ENCODE measurements at places on chromosomes 4 and X.

- no peak for DNase-seq
Observed at GRCh38 chr4:160864253-160864652, 1299.5 kb downstream of the FSTL5 start.

- DNase-seq = no peak
Observed at GRCh38 chr4:39635023-39635422, 3.6 kb downstream of the SMIM14 start.

GRCh38 chr4:155376387-155377268 lies at the start of gene MAP9:
Gene MAP9 (minus strand): TSS chr4:155376965. CDS start chr4:155375850, 1,115 bp downstream.
- peak; percentile 68 for DNase-seq

DNA sequence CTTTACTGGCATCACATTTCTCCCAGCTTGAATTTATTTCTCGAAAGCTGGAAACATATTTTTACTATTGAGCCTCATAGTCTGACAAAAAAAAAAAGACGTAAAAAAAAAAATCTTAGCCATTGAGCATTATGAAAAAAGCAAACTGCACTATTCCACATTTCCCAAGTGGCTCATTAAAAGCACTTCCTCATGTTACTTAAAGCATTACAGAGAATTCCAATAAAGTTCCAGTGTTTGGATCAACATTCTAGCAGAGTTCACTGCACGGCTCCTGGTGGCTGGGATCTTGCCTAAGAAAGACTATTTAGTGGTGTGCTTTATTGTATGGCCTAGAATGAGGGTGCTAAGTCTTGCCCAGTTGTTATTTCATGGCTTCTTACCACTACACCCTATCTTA lies 476.2 kb downstream of the PPARGC1A start:
- peak; percentile 35 for DNase-seq

DNA sequence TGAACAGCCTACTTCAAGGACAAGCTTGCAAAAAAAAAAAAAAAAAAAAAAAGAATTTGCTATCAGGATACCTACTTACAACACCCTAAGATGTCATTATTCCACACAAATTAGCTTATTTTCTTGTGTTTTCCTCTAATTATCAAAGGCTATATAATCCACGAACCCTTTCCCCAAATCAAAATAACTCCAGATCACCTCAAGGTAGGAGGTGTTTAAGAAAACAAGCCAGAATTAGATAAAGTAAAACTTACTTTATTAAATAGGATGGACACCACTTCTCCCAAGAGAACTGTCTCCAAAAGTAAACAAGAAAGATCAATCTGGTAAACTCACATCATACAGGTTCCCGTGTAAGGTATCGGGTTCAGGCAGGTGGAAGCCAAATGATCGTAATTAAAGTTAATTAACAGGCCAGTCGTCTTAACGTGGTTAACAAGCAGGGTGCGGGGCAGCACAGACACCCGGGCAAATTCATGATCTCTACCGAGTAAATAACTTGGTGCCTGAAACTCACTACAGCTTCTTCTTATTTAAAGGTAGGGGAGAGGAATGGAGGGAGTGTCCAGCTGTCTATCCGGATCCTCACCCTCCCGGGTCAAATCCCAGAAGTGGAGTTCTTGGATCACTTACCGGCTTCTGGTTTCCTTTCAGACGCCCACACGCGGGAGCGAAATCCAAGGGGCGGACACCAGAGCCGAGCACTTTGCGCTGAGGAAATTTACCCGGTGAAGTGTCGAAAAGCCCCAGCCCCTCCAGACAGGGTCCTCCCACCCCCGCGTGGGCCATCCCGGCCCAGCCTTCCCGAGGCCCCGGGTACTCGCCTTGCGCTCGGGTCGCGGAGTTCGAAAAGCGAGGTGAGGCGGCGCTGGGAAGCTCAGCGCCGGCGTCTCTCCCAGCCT lies 708 bp downstream of the ARAP2 start:
- DNase-seq = no peak

- no peak for DNase-seq
Observed at GRCh38 chrX:9475984-9476383, 11.1 kb downstream of the TBL1X start.

All from SK-N-MC (cell line).